ENCODE measurements at places on chromosomes 7 and 10.

DNA sequence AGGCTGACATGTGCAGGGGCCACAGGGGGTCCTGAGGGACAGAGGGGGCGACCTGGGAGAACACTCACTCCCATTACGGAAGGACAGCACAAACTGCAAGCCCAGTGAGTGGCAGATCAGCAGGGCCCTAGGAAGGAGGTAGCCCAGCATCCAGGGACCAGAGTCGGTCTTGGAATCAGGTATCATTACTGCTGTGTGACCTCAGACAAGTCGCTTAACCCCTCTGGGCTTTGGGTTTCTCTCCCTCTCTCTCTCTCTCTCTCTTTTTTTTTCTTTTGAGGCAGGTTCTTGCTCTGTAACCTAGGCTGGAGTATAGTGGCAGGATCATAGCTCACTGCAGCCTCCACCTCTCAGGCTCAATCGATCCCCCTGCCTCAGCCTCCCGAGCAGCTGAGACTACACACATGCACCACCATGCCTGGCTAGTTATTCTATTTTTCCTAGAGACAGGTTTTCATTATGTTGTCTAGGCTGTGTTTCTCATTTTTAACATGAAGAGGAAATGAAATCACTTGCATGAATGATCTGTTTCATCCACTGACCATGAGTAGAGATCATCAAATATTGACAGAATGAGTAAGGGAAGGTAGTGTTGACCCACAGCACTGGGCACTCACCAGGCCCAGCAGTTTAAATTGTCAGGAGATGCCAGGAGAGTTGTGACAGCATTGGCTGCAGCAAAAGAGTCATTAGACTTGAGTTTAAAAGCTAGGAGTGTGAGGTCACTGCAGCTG lies 49.4 kb downstream of the BUB3 start:
- no peak for DNase-seq

- no peak for DNase-seq
Observed at GRCh38 chr10:118332236-118332635, 9.9 kb downstream of the FAM204A start.

GRCh38 chr7:75689246-75690099 lies 49.3 kb downstream of the HIP1 start:
- no peak for DNase-seq

DNA sequence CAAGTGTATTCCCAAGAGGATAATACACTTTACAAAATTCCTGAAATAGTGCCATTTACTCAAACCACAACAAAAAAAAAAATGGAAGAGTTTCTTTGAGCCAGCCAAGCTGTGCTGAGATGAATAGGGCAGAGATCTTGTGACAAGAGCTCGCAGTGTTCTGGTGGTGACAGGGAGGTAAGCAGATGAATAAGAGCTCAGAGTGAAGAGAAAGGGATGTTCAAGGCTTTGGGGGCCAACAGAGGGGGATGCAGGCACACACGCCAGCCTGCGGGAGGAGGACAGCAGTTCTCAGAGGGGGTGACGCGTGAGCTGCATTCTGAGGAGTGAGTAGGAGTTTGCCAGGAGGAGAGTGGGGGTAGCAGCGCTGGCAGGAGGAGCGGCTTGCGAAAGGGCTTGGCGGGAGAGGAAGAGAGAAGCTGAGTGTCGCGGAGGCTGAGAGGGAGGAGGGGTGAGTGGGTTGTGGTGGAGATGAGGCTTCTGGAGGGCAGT lies 194.4 kb upstream of the IMMP2L start:
- DNase-seq = no peak

DNA sequence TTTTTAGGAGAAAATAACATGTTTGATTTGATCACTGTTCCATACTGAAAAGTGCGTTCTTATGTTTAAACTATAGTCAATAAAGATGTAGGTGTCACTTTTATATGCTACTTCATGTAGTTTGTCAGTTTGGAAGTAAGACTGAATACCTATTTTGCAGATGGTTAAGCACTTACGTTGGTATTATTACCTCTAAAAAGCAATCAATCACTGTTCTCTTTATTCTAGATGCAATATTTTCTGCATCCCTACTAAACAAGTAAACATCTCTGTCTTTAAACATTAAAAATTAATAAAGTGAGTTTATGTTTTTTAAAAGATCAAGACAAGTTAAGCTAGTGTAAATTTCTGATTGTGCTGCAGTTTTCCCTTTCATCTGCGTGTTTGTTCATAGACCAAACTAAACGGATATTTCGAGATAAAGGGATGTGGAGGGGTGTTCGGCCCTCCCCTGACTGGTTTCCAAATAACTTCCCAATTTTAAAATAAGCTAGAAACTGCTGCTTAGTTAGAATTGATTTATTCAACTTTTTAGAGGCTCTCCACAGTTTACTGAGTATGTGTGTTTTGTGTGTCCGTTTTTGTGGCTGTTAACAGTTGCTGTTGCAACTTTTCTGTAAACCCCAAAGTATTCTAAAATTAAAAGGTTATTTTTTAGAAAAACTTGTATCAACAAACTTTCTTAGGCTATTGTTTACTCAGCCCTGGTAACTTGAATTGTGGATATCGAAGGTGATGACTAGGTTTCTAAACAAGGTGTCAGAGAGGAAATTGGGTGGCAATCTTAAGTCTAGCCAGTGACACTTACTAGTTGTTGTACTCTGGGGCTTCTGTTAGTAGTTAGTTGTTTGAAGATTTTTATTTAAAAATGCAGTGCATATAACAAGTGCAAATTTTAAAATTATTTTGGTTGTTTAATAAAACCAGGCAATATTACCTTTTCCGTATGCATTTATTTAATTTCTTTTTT lies 974 bp downstream of the KIF11 start:
- DNase-seq = no peak

DNA sequence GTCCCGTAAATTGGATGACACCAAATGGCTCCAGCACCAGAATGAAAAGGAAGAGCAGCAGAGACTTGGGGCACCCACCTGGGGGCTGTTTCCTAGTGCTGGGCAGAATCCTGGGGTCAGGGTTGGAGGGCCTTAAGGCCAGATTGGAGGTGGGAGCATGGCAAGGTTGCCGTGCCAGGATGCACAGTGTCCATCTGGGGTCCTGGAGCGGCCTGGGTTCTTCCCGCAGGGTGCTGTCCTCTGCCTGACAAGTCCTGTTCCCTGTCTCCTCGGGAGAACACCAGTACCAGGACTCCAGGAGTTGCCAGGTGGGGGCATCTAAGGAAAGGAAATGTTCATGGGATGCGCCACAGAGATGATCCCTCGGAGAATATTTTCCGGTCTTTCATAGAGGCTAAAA lies 42.8 kb downstream of the MGMT start:
- DNase-seq = no peak

Measured in cerebellar nuclear complex (tissue), 1 donor.